ENCODE measurements at places on chromosomes 2 and 18.
A peak's percentile ranks its signal among the peaks of the same experiment; 100 is the strongest.

DNA sequence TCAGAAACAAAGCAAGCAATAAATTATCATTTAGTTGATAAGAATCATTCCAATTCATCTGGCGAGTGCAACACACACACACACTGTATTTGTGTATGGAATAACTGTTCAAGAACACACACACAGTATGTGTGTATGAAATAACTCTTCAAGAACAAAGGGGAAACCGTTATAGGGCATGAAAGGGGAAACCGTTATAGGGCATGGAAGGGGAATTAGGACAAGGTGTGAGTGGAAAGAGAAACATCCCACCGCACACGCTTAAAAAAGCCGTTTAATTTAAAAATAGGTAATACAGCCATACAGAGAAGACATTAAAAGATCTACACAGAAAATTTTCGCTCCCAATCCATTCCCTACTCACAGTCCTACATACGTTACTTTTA is 607 bp upstream of the TSN start:
- DNase-seq, result no peak

DNA sequence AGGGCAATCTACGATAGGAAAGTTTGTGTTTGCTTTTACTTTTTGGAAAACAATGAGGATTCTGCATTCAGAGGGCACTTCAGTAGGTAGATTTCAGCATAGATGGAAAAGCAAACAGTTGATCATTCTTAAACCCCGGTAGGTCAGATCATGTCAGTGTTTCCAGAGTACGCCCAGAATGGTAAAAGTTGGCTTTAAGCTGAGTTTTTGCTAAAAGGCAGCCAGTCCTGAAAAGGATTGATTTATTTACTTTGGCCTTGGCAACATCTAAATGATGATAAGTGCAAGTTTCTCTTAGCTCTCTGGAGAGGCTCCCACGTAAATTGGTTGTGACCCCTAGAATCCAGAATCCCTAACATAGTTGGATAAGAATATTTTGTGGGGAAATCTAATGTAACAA is 168.0 kb downstream of the DIS3L2 start:
- DNase-seq, result no peak

GRCh38 chr2:88448248-88448647 is 4.2 kb downstream of the FOXI3 start:
- no peak for DNase-seq

- DNase-seq, result no peak
Observed at GRCh38 chr18:44889111-44889510, 208.4 kb downstream of the SETBP1 start.

DNA sequence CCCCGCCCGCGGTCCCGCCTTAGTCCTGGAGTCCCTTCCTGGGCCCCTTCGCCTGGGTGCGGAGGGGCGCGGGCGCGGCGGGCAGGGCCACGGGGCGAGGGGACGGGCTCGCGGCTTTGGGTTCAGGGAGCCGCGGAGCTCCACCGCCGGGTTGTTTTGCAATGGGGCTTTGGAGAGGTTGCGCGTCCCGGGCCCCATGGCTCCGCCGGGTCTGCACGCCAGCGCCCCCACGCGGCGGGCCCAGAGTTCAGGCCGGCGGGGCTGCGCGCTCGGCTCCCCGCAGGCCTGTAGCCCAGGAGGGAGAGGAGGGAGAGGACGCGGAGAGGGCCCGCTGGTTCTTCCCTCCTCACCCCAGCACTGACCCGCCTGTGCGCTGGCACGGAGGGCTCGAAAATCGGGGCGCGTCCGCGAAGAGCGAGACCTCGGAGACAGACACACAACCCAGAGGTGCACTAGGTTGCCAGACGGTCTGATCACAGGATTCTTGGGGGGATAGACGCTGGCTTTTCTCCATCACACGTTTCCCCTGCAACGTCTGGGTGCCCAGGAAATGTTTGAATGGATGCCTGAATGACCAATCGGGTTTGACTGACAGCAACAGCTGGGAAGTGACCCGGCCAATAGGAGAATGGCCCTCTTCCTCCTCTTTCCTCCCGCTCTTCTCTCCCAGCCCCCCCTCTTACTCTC is 4.9 kb upstream of the SIX2 start:
- DNase-seq, result peak; percentile 59

DNA sequence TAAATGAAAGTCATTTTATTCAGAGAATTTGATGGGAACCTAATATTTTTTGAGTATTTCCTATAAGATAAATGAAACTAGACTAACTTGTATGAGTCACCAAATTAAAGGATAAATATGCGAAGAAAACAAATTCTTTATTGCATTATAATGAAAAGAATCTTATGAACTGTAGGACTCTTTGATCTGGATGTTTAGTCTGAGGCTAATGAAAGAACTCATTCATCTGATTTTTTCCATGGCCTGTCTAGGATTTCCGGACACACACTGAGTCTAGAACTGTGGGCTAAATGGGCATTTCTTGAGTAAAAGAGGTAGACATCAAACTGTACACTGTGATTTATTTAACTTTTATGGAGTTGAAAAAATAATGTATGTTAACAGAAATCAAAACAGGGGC is 43.0 kb downstream of the ZNF519 start:
- no peak for DNase-seq
